Astrocyte of the spinal cord (primary cell): ENCODE measurements at places on chromosomes 16 and 17.

DNA sequence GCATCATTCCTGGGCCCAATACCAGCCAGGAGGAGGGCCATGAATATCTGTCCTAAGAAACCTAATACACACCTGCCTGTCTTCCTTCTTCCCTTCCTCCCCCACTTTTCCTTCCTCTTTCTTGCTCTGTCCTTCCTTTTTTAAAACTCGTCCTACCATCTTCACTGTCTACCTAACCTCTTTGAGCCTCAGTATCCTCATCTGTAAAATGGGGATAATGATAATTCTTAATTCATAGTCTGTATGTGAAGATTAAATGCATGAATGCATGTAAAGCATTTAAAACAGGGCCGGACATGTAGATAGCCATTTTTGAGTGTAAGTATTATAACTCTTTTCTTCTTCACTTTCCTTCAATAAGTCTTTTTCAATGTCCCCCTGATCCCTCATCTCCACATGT is 560 bp downstream of the CRYBA1 start:
- no peak for DNase-seq

DNA sequence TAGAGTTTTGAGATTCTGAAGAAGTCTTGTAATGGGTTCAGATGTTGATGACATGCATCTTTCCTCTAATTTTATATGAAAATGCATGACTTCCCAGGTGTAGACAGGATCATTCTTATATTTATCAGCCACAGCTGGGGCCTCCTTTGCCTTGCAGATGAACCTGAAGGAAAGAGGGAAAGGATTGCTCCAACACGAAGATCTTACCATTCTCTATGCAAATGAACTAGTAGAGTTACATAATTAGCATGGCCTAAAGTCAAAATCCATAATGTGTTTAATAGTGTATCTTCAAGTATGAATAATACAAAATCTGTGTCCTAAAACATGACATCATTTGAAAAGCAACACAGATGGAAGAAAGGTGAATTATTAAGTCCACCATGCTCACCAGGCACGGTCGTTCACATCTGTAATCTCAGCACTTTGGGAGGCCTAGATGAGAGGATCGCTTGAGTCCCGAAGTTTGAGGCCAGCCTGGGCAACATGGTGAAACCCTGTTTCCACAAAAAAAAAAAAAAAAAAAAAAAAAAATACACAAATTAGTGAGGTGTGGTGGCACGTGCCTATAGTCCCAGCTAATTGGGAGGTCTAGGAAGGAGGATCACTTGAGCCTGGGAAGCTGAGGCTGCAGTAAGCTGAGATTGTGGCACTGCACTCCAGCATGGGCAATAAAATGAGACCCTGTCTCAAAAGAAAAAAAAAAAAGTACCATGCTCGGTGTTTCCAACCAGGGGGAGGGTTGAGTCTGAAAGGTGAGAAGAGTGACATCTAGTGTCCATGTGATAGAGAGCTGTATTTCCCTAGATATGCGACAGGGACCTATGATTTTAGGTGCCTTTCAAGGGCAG is 6.3 kb downstream of the VWA3A start:
- DNase-seq = peak; percentile 46

DNA sequence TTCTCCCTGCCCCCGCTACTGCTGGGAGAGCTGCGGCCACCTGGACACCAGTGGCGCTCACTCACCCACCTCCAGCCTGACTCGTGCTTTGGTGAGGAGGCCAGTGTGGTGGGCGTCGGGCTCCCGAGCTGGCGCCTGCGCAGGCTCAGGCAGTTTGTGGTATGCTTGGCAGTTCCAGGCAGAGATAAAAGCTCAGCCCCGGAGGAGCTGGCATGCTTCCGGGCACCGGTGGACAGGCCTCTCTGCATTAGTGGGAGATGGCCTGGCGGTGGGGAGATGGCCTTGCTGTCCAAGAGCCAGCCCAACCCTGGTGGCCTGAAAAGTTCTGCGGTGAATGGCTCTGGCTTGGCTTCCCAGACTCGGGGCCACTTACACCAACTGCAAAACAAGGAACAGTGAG is 4.1 kb downstream of the ADGRG1 start:
- no peak for DNase-seq

- no peak for DNase-seq
Measured at GRCh38 chr16:30893417-30893743, 497 bp downstream of the BCL7C start.

- no peak for DNase-seq
Measured at GRCh38 chr17:59723607-59724006, 16.2 kb downstream of the VMP1 start.
